Temporal lobe (tissue), 4 donors: ENCODE measurements at places on chromosomes 3 and 15. TPM values are rescaled to one million over a fixed set of nuclear protein-coding genes. Genes with fewer than 3 reads are reported as not detected.

The CIDEC gene
- not detected for total RNA-seq

The SCG3 gene
- 54.8 TPM for total RNA-seq

The GHRL gene
- 0.25 TPM for total RNA-seq

The PLOD2 gene
- total RNA-seq = 11.3 TPM

The DVL3 gene
- 28.0 TPM for total RNA-seq

The SPTBN5 gene
- 0.25 TPM for total RNA-seq

The UROC1 gene
- total RNA-seq = not detected

The TLR9 gene
- not detected for total RNA-seq

The CLSTN2 gene
- 18.4 TPM for total RNA-seq

The ROPN1 gene
- not detected for total RNA-seq

The COLQ gene
- 1.7 TPM for total RNA-seq

The UTS2B gene
- not detected for total RNA-seq

The FRMD4B gene
- total RNA-seq = 49.9 TPM

The SLC22A14 gene
- 0.25 TPM for total RNA-seq

The SOX14 gene
- total RNA-seq = not detected

The TIGIT gene
- total RNA-seq = under 0.01 TPM

The PARP3 gene
- total RNA-seq = 5.9 TPM

The LTF gene
- 3.0 TPM for total RNA-seq

The RAD18 gene
- 13.3 TPM for total RNA-seq

The AGTR1 gene
- total RNA-seq = 0.49 TPM
